ENCODE measurements at places on chromosomes 6 and 20.
A peak's percentile ranks its signal among the peaks of the same experiment; 100 is the strongest.

DNA sequence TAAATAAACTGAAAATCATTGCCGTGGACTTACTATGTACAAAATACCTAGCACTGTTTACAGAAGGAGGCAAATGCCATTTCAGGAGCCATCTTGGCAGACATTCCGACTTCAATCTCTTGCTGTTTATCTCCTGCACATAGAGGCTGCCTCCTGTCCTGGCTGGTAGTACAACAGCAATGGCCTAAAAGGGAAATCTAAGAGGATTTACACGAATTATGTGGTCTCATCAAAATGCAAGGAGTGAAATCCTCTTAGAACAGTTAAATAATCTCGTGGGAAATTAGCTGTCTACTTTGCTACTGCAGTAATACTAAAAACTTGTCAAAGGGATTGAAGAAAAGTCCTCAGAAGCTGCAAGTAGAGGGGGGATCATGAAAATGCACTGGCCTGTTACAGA, 82.2 kb upstream of the SLC2A12 start:
- no peak for DNase-seq

- DNase-seq = no peak
These were observed 52.5 kb downstream of the RBL1 start for GRCh38 chr20:37042986-37043972.

GRCh38 chr6:5995949-5996713, 10.6 kb downstream of the NRN1 start:
- no peak for DNase-seq

DNA sequence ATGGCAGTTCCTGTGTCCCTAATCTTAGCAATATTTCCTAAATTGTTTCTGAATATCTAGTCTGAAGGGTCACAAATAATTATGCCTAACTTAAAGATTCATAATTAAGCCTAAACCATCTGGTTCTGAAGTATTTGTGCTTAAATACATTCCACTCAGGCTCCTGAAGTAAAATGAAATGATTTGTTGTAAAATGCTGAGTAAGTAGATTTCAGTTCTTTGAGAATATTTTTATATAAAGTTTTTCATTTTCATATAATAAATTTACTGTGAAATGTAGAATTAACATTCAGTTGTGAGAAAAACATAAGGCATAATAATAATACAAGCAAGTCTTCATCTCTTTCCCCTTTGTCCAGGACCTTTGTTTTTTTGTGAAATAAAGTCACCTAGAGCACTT, 330.6 kb upstream of the IMPG1 start:
- no peak for DNase-seq

DNA sequence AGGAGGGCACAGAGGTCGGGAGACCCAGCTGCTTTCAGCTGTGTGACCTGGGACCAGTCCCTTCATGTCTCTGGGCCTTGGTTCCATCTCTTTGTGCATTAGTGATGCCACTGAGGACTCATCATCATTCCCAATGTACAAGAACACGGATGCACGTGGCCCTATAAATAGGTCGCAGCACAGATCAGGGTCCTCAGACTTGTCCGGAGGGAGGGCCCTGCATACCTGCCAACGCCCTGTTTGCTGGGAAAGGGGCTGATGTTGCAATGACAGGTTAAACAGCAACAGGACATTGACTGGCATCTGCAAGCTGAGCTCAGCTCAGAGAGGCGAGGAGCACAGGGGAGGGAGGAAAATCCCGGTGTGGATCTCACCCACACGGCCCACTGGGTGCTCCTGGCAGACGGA, 21.8 kb downstream of the TGM2 start:
- DNase-seq = no peak

DNA sequence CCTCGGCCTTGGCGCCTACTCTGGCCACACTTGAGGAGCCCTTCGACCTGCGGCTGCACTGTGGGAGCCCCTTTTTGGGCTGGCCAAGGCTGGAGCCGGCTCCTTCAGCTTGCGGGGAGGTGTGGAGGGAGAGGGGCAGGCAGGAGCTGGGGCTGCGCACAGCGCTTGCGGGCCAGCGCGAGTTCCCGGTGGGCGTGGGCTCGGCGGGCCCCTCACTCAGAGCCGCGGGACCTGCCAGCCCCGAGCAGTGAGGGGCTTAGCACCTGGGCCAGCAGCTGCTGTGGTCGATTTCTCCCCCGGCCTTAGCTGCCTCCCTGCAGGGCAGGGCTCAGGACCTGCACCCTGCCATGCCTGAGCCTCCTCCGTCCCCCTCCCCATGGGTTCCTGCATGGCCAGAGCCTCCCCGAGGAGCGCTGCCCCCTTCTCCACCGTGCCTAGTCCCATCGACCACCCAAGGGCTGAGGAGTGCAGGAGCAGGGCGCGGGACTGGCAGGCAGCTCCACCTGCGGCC, 136.8 kb downstream of the EPHA7 start:
- no peak for DNase-seq

- no peak for DNase-seq
These were observed 23.5 kb downstream of the PLAGL2 start for GRCh38 chr20:32183947-32184635.

DNA sequence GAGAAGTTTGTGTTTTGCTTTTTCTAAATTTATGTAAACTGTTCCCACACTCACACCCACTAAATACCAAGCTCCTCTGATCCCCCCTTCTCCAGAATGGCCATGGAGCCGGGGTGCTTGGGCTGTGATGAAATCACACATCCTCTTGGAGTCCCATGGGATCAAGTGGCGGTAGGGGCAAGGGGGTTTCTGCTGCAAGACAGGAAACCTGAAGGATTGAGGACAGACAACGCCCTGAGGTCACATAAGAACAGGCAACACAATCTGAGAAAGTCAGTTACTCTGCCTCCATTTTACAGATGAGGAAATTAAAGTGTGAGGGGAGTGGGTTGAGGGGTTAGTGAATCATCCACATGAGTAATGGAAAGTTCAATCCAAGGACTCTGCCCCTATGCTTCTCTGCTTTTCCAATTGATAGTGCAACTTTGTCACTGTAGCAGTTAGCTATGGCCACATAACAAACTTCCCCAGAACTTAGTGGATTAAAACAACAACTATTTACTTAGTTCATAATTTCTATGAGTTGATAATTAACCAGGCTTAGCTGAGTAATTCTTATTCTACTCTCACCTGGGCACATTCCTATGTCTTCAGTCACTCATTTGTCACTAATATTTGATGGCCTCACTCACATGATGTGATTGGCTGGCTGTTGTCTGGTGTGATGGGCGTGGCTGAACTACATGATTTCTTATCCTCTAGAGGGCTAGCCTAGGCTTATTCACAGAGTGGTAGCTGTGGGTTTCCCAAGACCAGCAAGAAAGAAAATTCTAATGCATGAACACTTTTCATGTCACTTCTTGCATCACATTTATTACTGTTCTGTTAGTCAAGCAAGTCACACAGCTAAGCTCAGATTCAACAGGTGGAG, 311.1 kb upstream of the RNF24 start:
- DNase-seq = peak; percentile 12

- no peak for DNase-seq
These were observed 42.5 kb upstream of the PNISR start for GRCh38 chr6:99467509-99468106.

- peak; percentile 69 for DNase-seq
These were observed 39.0 kb downstream of the JAG1 start for GRCh38 chr20:10634683-10635411.

GRCh38 chr6:44275749-44276648, 5.7 kb downstream of the TMEM151B start:
- no peak for DNase-seq

DNA sequence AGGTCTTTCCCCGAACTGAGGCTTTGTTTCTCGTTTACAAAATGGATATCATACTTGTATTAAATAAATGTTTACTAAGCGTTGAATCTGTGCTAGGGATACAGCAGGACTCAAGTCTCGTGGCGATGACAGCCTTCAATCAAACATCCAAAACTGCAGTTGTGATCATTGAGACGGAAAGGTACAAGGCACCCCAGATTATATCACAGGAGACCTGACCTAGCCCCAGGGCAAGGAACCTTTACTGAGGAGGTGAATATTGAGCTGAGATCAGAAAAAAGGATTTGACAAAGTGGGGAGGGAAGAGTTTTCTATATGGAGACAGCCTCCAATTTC, 476 bp downstream of the AAR2 start:
- no peak for DNase-seq

GRCh38 chr6:163298079-163298830, 116.3 kb upstream of the QKI start:
- DNase-seq = peak; percentile 27

- no peak for DNase-seq
These were observed 44.1 kb downstream of the IRF4 start for GRCh38 chr6:435441-436307.

DNA sequence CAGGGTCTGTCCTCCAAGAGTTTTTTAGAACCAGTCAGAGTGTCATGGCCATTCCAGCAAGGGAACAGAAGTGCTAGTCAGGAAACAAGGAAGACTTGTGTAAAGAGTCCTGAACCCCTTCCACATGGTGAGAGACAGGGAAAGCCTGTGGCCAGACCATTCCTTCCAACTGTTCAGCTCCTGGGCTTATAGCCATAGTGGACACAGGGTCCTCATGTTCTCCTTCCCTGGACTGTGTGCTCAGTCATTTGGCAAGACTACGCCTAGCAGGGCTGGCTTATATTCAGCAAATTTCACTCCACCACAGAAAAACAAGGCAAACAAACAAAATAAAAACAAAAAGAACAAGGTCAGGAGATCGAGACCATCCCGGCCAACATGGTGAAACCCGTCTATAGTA, 60.5 kb downstream of the NRN1 start:
- DNase-seq = no peak

GRCh38 chr20:63215101-63216040, 560 bp downstream of the YTHDF1 start:
- no peak for DNase-seq

DNA sequence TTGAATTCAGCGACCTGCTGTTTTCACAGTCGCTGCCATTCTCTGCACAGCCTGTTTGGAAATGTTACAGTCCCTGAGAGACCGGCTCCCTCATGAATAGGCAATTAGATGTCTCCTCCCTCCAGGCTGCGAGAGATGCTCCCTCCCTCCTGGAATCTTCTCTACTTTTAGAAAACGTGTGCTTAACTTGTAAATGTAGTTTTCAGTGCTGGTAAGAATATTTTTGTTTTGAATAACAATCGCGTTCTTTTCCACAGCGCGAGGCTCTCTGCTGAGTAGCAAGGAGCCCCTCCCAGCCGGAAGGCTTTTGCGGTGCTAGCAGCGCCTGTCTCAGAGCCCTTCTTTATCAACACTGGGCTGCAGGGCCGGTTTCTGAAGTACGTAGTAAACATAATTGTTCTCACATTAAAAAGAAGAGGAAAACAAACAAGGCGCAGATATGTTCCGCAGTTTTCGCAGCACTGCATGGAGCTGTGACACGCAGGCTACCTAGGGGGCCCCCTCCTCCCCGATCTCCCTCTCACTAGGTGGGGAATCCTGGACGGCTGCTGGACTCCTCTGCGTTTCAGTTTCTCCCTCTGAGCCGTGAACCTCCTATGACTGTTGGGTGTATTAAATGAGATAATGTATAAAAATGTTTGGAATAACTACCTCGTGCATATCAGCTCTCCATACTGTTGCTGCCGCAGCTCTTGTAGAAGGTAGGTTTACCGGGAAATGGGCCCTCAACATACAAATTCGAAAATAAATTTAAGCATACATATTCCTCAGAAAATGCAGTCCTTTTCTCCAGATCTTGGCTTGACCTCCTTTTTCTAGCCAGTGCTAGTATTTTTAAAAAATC, 79.0 kb upstream of the SPACA1 start:
- no peak for DNase-seq

DNA sequence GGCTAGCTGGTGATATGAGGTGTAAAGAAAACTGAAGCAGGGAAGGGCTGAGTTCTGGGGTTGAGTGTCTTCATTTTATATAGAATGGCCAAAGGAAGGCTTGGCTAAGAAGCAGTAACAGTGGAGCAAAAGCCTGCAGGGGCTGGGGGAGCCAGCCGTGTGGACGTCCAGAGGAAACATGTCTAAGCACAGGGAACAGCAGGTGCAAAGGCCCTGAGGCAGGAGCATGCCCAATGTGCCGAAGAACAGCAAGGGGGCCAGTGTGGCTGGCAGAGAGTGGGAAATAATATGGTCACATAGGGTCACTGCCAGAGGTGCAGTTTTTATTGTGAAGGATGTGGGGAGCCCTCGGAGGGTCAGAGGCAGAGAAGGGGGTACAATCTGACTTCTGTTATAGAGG, 60.5 kb upstream of the KCNG1 start:
- no peak for DNase-seq

DNA sequence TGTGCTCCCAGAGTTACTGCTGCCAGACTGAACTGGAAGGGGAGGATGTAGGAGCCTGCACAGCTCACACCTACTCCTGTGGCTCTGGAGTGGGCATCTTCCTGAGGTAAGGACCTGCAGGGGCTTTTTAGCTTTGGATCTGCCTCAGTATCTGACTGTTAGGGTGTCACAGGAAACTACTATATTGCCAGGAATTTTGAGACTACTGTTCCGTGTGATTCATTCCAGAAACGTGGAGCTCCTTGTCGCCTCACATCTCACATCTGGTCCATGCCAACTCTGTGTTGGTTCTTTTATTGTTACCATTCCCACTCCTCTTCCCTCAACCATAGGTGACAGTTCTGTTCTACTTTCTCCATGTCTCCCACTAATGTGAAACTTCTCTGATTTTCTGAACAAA, 34.1 kb downstream of the PRPH2 start:
- DNase-seq = no peak

- DNase-seq = peak; percentile 49
These were observed 15.0 kb upstream of the PKHD1 start for GRCh38 chr6:52102405-52102804.
